ENCODE measurements at places on chromosomes 5 and 9.

DNA sequence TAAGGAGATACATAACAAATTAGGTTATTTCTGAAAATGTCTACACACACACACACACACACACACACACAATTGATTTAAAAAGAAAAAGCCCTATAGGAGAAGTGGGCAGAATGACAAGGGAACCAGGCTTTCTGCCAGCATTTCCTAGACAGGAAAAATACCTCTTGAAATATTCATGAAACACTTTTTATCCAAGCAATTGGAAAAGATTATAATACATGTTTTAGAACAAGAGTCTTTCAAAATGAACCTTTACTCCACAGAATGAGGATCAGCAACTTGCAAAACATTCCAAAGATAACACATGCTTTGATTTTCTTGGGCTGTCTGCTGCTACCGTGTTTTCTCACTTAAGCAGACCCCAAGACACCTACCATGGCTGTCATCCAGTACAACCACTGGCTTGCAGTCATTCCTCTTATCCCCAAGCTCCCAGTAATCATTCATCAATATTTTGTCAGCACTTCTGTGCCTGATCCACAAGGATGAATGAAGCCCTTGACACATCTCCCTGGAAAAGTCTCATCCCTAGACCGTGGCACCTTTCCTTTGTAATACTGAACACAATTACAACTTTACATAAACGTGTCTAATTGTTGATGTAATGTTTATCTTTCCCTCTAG, 717.1 kb upstream of the ZNF608 start:
- no peak for DNase-seq

GRCh38 chr9:137521405-137521985, 28.7 kb downstream of the PNPLA7 start:
- DNase-seq, result no peak

DNA sequence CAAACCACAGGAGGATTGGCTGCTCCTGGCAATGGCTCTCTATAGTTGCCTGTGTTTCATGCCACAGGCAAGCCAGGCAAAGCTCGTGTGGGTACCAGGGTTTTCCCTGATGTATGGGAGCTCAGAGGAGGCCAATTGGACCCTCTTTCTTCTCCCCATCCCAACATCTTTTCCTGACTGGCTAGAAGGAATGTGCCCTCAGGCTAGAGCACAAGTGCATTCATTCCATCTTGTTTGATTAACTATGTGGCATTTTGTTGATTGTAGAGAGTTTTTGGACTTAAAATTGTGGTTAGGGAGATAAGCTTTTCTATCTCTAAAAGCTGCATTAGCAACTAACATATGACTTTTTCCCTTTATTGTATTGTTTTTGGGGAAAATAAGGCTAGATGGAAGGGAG, 561.3 kb downstream of the PSAT1 start:
- no peak for DNase-seq

DNA sequence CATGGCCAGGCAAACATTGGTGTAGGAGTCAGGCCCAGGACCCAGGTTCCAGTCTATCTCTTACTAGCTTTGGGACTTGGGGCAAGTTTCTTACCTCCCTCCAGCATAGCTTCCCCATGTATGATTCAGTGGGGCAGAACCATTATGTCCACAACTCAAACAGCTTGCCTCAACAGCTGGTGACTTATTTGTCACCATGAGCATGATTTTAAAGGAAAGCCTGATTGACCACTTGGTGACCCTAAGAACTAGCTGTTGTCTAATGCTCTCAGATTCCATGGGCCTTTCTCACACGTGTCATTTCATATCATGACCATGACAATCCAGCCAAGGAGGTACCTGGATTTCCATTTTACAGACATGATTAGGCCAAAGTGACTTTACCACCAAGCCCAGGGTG, 126.4 kb downstream of the TTLL11 start:
- DNase-seq, result no peak

GRCh38 chr5:178526773-178527457, 63.3 kb downstream of the COL23A1 start:
- DNase-seq, result no peak

DNA sequence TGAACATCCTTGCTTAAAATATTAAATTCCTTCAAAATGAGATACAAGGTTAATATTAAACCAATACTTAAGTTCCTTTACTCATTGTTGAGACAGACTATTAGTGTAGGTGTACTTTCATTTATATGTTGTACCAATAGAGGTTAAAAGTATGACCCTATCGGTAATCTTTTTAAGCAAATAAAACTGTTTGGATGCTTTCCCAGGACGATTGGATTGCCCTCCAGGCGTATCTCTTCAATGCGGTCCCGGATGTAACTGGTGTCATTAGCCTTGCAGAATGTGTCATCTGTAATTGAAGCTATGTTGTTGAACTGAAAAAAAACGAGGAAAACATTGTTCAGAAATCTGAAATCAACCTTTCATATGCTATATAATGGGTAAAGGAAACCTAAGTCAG, 18.9 kb downstream of the OGN start:
- no peak for DNase-seq

DNA sequence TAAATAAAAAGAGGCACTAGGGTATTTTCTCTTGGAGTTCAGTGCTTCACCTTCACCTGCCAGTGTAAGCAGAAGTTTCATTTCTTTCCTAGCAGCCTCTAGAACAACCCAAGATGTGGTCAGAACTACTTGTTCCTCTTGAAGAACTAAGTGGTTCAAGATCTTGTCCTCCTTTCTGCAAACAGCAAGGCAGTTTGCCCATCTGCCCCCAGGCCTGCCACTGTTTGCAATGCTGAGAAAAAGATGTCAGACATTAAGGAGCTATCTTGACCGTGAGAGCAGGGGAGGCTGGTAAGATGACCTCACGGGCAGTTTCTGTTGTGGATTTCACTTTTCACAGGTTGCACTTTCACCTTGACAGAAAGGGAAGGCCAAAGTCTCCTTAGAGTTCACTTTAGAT, 52.0 kb upstream of the KLF4 start:
- peak; percentile 56 for DNase-seq

- DNase-seq, result no peak
Measured at GRCh38 chr9:137685035-137685740, 66.4 kb downstream of the EHMT1 start.

DNA sequence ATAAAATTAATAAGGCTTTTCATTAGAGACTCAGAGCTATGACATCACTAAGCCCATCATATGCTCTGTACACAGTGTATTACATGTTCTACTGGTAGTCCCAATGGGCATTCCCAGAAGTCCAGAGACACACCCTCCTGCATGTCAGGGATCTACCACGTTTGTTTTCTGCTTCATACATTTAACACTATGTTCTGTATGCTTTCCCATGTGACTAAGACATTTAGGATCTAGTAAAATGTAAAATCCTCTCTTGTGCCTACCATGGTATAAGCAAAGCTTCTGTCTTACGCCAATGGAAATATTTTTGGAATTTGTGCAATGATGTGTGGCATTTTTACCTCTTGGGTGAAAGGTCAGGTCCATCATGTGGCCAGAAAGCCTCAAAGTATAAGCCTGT, 192.4 kb downstream of the ADAMTSL1 start:
- no peak for DNase-seq

DNA sequence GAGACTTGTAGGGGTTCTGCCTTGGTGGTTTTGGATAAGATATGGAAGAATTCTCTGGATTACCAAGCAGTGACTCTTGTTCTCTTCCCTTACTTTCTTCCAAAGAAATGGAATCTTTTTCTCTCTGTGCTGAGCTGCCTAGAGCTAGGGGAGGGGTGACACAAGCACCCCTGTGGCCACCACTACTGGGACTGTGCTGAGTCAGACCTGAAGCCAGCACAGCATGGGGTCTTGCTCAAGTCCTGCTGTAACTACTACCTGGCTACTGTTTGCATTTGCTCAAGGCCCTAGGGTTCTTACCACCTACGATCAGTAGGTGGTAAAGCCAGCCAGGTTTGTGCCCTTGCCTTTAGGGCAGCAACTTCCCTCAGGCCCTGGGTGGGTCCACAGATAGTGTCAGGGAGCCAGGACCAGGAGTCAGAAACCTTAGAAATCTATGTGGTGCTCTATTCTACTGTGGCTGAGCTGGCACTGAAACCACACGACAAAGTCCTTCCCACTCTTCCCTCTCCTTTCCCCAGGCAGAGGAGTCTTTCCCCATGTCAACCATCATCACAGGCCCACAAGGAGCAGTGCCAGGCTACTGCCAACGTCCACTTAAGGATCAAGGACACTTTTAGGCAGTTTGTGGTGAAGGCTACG, 53.8 kb downstream of the SREK1 start:
- DNase-seq, result no peak

- DNase-seq, result no peak
Measured at GRCh38 chr5:168656633-168657032, 77.5 kb upstream of the PANK3 start.

DNA sequence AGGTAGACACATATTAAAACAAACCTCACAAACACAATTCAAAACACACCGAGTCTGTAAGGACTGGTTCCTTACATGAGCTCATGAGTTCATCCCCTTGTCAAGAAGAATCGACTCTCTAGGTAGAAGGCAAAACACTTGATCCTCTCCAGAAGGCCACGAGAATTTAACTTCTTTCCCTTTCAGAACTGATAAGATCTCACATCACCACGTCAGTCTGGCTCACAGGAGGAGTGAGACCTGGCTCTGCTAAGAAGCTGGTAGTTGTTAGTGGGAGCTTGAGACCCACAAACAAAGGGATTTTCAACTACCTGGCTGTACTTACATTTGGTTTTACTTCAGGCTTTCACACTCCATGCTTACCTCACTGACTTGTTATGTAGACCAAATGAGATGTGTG, 459.2 kb downstream of the ARHGEF28 start:
- no peak for DNase-seq

- no peak for DNase-seq
Measured at GRCh38 chr5:176410486-176411180, 5.7 kb downstream of the CLTB start.

GRCh38 chr9:91809581-91810285, 140.3 kb downstream of the ROR2 start:
- DNase-seq, result no peak

GRCh38 chr9:129653823-129654553, 11.5 kb upstream of the PRRX2 start:
- DNase-seq, result no peak

GRCh38 chr9:76906647-76906975, 697 bp upstream of the PRUNE2 start:
- DNase-seq, result no peak

- no peak for DNase-seq
Measured at GRCh38 chr9:100088202-100088601, 10.6 kb downstream of the ERP44 start.

- DNase-seq, result no peak
Measured at GRCh38 chr5:140186267-140186671, 11.3 kb downstream of the CYSTM1 start.

GRCh38 chr5:94276751-94277150, 341.7 kb downstream of the KIAA0825 start:
- DNase-seq, result no peak

DNA sequence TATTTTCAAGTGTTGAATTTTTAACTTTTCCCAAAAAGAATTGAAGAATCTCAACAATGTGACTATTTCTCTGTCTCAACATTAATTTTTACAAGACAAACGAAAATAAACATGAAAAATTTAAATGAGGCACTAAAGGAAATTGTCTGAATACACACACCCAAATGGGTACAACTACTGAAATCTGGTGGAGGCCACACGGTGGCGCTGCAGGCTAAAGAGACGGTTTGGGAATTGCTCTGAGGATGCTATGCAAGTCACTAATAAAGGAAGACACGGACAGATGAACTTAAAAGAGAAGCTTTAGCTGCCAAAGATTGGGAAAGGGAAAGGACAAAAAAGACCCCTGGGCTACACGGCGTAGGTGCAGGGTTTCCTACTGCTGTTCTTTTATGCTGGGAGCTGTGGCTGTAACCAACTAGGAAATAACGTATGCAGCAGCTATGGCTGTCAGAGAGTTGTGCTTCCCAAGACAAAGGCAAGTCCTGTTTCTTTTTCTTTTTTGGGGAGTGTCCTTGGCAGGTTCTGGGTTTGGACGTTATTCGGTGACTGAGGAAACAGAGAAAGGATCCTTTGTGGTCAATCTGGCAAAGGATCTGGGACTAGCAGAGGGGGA, at the start of gene PCDHB10:
Gene PCDHB10 (plus strand): TSS at position 244 of the 616 bp plus-strand sequence. CDS start 200 bp downstream, at position 444.
- peak; percentile 43 for DNase-seq

- no peak for DNase-seq
Measured at GRCh38 chr5:134976841-134977240, 9.1 kb downstream of the CATSPER3 start.

DNA sequence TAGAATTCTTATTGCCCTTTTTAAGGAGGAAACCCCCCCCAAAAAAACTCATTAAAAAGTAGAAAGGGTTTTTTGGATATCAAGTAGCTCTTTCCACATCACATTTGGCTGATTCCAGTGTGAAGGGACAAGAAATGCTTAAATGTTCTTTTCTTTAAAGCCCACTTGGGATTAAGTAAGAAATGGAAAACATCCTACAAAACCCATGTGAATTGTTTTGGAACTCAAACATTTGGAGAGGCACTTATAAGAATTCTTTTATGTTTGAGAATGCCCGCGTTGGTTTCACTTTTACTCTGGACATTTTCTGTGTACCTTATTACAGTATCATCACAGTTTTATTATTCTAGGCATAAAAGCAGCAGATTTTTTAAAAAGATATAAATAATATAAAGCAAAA, 301.1 kb upstream of the ACTBL2 start:
- no peak for DNase-seq

DNA sequence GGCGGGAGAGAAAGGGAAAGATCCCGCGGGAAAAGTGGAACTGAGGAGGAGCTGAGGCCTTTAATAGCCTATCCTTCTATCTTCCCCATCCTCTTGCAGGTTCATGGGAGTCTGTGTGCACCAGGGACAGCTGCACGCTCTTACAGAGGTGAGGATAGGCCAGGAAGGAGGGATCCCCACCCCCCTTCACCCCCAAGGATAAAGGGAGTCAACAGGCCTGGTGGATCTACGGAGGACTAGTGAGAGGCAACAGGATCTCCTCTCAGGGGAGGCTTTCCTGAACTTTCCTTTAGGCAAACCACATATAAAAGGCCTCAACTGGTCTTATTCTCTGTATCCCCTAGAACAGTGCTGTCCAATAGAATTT, 1.1 kb downstream of the TESK1 start:
- DNase-seq, result no peak

DNA sequence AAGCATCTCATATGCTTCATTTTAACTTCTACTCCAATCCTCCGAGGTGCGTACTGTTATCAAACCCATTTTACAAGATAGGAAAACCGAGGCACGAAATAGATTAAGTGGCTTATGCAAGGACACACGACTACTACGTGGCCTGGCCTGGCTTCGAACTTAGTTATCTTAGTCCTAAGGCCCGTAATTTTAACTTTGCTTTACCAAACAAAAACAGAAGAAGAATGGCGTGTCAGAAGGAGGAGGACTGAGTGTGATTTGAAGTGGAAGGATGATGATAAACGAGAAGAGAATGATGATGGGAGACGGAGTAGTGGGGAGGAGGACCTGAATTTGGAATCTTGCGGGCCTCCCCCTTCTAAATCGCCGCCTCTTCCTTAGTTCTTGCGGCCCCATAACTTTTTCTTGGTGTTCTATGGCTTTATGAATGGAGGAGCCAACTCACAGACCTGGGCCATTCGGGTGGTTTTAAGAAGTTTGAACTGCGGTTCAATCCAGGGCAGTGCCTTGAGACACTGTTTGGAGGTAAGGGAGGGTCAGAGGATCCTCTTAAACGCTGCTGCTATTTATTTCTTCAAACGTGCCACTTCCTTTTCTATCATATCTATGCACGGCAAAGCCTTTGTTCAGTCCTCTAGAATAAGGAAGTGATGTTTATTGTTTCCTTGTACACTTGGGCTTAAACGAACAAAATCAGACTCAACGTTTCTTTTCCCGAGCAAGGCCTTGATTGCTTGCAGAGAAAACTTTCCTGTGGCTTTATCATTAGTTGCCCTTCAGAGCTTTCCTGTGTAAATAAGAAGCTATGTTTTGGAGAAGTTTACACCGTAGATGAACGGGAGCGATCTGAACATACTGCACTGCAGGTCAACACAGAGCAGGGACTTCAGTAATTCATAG, 795 bp downstream of the CNOT8 start:
- DNase-seq, result no peak
